Substantia nigra (tissue), 51 donors: ENCODE measurements at places on chromosomes 16 and 17.
A peak's percentile ranks its signal among the peaks of the same experiment; 100 is the strongest.

- DNase-seq, result no peak
Observed at GRCh38 chr16:47162670-47163420, 19.1 kb upstream of the NETO2 start.

DNA sequence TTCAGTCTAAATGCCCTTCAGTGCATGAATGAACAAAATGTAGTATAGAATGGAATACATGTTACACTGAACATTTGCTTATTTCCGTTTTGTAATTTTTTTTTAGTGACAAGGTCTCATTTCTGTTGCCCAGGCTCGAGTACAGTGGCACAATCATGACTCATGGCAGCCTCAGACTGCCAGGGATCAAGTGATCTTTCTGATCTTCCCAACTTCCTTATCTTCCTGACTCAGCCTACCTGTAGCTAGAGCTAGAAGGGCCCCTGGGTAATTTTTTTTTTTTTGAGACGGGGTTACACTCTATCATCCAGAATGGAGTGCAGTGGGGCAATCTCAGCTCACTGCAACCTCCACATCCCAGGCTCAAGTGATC, 7.3 kb upstream of the SLX4 start:
- no peak for DNase-seq

- no peak for DNase-seq
Observed at GRCh38 chr17:27778183-27778582, 22.1 kb downstream of the NOS2 start.

- DNase-seq, result no peak
Observed at GRCh38 chr17:80372922-80373570, 41.9 kb upstream of the ENDOV start.

GRCh38 chr16:89408315-89408714, 82.0 kb downstream of the ANKRD11 start:
- no peak for DNase-seq

GRCh38 chr16:4360538-4361021, 9.5 kb upstream of the PAM16 start:
- no peak for DNase-seq

- no peak for DNase-seq
Observed at GRCh38 chr16:86968866-86969265, 348.3 kb downstream of the C16orf95 start.

GRCh38 chr17:4293572-4293971, 29.8 kb upstream of the ANKFY1 start:
- DNase-seq, result no peak

- no peak for DNase-seq
Observed at GRCh38 chr17:18246109-18246725, 12.3 kb downstream of the FLII start.

DNA sequence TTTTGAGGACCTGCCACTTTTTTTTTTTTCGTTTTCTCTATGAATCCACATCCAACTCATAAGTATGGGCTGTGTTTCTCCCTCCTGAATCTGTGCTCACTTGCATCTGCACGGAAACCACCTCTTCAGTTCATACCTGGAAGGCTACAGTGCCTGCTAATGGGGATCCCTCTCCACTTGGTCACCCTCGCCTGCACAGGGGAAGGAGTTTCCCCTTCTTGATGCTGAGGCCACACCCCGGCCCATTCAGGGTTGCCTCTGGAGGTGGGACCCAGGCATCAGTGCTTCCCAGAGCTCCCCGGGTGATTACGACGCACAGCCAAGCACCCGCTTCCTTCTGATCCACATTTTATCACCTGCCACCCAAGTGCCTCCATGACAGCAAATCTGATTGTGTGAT, 85.9 kb upstream of the TBC1D3K start:
- DNase-seq, result no peak

DNA sequence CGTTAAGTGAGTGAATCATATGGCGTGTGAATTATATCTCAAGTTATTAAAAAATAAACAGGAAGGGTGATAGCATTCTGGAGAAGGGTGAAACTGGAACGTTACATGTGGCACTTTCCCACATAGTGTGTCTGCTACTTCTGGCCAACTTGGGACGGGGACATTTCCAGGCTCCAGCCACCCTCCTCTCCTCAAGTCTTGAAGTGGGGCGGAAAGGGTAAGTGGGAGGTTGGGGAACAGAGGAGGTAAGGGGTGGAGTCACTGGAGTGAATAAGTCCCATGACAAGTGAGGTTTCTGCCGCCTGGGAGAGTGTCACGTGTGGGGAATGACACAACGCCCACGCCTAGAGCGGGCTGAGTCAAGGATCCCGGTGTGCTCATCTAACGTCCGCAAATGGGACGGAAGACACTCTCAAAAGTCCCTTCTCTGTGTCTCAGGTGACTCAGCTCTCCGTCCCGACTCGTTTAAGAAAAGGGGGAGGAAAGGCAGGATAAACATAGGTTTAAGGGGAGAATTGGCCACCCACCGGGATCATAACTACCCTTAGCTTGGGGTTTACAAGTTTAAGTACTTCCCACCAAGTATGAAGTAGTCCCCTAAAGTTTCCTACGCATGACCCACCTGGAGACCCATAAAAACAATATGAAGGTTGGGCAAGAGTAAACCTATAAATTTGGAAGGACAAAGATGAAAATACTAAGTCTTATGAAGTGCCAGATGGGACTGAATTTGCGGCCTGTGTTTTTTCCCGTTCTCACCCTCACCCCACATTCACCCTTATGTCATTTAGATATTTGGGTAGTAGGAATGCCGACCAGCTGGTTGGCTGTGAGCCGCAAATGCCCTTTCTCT, 1.2 kb upstream of the SPAG9 start:
- DNase-seq, result peak; percentile 13

DNA sequence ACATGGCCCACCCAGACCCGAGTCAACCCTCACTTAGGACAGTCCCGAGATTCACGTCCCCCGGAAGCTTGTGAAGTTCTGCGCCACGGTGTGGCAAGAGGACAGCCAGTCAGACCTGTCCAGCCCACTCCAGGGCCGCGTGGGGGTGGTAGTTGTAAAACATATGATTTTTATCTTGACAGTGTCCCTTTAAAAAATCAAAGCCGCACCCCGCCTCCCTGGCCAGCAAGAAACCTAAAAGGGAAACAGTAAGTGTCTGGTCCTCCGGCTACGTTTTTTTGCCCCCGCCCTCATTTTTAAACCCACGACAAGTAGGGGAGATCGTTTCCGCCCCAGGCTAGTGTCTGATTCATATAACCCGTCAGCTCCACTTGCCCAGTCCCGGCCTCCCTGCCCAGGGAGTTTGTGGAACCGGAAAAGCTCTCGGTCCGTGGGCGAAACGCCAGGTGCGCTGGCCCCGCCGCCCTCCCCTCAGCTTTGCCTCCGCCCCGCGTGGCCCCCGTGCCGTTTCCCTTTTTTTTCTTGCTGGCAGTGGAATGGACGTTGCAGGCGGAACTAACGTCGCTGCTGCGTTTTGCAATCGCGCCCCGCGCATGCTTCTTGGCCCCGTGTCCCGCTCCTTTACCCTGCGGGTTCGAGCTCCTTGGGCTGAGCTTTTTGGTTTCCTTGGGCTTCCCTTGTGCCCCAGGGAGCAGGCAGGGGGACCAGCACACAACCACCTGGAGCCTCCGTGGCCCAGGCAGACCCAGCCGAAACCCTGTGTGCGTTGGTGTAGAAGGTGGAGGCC, 13.3 kb upstream of the NUDT16L1 start:
- peak; percentile 83 for DNase-seq

DNA sequence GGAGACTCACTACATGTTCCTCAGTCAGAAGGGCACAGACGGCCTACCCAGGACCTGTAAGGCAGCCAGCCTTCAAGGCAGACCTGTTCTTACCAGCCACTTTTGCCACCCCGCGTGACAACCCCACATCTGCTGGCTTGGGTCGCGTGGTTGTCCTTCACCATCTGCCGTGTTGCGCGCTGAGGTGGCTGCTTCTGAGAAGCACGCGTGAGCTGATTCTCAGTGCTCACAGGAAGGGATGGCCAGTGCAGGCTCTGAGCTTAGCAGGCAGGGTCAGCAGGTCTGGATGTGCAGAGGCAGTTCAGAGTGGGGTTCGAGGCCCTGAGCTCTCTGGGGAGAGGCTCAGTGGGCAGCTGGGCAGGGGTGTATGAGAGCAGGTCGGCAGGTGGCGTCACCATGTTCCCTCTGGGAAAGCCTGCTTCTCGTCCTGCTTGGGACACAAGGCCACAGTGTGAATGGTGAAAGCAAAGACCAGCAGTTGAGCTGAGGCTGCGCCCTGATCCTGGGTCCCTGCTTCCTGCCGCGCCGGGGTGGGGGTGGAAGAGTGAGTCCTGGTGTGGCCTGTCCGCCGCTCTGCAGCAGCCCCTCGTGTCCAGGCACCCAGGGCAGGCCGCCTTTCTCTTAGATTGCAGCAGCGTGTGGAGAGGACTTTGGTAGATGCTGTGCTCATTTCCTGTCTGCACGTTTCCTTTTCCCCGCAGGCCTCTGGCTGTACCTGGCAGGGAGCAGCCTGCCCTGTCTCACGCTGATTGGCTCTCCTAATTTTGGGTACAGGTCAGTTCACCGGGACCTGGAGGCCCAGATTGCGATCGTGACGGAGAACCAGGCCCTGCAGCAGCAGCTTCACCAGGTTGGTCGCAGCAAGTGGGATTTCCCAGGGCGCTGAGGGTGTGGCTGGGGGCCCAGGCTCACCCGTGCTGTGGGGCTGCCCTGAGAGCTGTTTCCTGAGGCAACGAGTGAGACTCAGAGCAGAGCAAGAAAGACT, 36.0 kb downstream of the PGS1 start:
- no peak for DNase-seq

DNA sequence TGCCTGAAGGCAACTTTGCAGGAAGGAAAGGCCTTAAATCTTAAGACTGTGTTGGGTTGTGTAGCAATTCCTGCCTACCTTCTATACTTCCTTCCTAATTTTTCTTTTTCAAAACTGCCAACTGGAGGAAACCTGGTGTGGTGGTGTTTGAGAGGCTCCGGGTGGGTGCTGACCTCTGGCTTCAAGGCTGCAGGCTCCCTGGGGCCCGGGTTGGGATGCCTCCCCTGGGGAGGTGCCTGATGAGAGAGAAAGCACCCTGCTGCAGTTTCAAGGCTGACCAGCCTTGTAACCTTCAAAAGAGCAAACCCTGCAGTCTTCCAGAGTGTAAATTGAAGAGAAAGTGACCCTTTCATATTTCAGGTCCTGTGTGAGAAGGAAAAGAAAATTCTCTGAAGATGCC, 55.9 kb downstream of the MSI2 start:
- no peak for DNase-seq

- no peak for DNase-seq
Observed at GRCh38 chr16:81483064-81483969, 38.7 kb downstream of the CMIP start.

- DNase-seq, result no peak
Observed at GRCh38 chr16:63982110-63982509, 1139.8 kb downstream of the CDH11 start.

DNA sequence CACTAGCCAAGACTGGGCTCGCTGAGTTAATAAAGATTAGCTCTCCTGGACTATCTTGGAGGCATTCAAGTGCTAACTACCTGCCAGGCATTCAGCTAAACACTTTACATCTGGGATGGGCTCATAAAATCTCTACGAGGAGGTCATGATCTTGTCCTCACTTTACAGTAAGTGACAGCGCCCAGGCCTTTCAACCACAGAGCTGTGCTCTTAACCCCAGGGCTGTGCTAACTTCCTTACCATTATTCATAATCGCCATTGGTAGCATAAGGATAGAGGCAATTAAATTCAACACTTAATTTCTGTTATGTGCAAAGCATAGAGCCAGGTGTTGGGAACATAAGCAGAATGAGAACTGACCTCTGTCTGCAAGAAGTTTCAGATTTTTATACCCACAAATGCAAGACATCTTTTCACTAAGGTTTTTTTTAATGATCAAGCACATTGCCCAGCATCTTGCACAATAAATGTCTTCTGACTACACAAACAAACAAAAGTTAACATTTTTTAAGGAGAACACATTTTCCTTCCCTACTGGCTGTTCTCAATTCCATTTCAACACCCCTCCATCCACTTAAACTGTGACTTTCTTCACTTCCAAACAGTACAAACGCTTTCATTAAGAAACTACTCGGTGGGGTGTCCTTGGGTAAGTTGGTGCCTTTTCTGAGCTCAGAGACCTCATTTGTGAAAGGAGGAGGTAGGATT, 172.3 kb downstream of the C16orf78 start:
- DNase-seq, result no peak

- DNase-seq, result no peak
Observed at GRCh38 chr17:55285340-55286301, 20.9 kb downstream of the HLF start.

GRCh38 chr17:70493277-70493874, 324.0 kb downstream of the KCNJ2 start:
- no peak for DNase-seq

- no peak for DNase-seq
Observed at GRCh38 chr17:30290696-30291542, 825 bp downstream of the BLMH start.

- no peak for DNase-seq
Observed at GRCh38 chr16:64586781-64587180, 535.1 kb downstream of the CDH11 start.

- DNase-seq, result no peak
Observed at GRCh38 chr17:33520426-33521330, 227.6 kb upstream of the ASIC2 start.

DNA sequence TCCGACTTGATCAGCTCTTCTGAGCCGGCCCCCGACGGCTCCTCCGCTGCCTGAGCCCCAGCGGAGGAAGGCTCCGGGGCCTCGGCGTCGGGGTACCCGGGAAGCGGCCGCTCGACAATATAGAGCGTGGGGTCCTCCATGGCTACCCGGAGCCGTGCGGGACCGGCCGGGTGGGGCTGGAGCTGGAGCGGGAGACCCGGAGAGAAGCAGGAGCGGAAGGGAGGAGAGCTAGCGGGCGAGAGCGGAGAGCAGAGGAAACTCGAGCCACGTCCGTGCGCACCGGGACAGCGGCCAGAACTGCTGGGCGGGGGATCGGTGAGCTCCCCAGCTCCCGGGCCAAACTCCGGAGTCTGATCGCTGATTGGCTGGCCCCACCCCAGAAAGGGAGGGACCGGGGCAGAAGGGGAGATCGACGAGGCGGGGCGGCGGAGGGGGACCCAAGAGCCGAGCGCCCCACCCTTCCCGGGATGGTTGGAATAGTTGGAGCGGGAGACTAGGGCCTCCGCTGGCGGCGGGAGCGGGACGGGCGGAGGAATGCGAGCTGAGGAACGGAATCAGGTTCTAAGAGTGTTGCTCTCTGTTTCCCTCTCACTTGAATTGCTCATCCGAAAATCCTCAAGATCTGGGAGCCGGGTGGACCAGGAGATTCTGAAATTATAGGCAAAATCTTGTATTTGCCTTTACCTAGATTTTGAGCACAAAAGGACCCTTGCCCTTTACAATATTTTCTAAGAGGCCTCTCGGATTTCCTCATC, at the start of gene CAVIN1:
Gene CAVIN1 (minus strand): TSS at position 299 of the 755 bp plus-strand sequence. CDS start 159 bp downstream, at position 140.
- peak; percentile 81 for DNase-seq
